Placental epithelial cell (primary cell): ENCODE measurements at places on chromosomes 12 and 14. TPM values are rescaled to one million over a fixed set of nuclear protein-coding genes. Genes with fewer than 3 reads are reported as not detected.

The OR6C74 gene
- not detected in 2 replicates for total RNA-seq

The GRIN2B gene
- total RNA-seq: under 0.01 and 0.33 TPM in 2 replicates

The LRIG3 gene
- total RNA-seq: 4.3 and 9.0 TPM in 2 replicates

The GDF3 gene
- not detected in 2 replicates for total RNA-seq

The LMNTD1 gene
- not detected in 2 replicates for total RNA-seq

The AVPR1A gene
- total RNA-seq: 0.33 and 0.39 TPM in 2 replicates

The LRRC10 gene
- not detected in 2 replicates for total RNA-seq

The PLA2G1B gene
- not detected in 2 replicates for total RNA-seq

The RAB35 gene
- total RNA-seq: 21.2 and 26.4 TPM in 2 replicates

The COX8C gene
- total RNA-seq: 0.39 TPM in 1 of 2 replicates, not detected in the other

The CCDC177 gene
- not detected in 2 replicates for total RNA-seq

The KRT79 gene
- not detected in 2 replicates for total RNA-seq

The ASB2 gene
- not detected in 2 replicates for total RNA-seq

The NFE2 gene
- under 0.01 and 0.22 TPM in 2 replicates for total RNA-seq

The ART4 gene
- total RNA-seq: 86.0 and 203 TPM in 2 replicates

The TMEM253 gene
- 0.33 TPM in 1 of 2 replicates, not detected in the other for total RNA-seq
